Suppressor macrophage treated with lipopolysaccharide for 1 hour (primary cell): ENCODE measurements at places on chromosomes 12 and 14.
A peak's percentile ranks its signal among the peaks of the same experiment; 100 is the strongest.

DNA sequence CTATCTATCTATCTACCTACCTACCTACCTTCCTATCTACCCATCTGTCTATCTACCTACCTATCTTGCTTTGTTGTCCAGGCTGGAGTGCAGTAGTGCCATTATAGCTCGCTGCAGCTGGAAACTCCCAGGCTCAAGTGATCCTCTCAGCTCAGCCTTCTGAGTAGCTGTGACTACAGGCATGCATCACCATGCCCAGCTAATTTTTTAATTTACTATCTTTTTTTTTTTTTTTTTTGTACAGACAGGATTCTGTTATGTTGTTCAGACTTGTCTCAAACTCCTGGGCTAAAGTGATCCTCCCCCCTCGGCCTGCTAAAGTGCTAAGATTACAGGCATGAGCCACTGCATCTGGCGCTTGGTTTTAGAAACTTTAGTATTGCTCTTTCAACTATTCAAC is 762.4 kb downstream of the SLC6A15 start:
- no peak for DNase-seq

- peak; percentile 2 for DNase-seq
Measured at GRCh38 chr12:70486588-70486987, 120.5 kb downstream of the KCNMB4 start.

DNA sequence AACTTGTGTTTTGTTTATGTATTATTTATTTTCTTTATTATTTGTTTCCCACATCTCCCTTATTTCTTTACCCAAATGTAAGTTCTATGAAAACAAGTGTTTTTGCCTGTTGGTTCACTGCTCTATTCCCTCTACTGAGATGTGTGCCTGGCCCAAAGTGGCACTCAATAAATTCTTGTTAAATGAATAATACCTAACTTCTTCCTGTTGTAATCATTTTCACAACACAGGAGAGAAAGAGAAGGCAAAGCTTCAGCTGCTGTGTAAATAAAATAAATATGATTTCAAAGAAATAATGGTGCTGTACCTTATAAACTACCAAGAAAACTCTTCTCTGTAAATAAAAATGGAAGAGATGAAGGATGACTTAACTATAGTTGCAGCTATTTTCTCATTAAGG is 116.2 kb downstream of the TRHDE start:
- no peak for DNase-seq

DNA sequence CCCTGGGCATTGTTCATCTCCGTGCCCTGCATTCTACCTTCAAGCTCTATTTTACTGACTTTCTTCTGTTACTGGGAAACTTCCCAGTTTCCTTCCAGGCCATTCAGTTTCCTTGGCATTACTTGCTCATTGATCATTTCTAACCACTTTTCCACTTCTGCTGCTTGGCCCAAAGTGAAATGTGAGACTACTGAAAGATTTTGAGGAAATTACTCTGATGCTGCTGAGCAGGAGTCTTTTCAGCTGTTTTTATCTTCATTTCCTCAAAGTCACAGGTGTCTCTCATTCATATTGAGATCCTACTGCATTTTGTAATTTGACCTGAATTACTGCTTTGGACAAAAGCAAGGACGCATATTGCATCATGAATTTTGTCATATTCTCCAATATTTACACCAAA is 26.4 kb upstream of the DBX2 start:
- no peak for DNase-seq

GRCh38 chr14:63986789-63987533 is 134.2 kb downstream of the SYNE2 start:
- peak; percentile 5 for DNase-seq

GRCh38 chr14:38989922-38990546 is 113.0 kb downstream of the SEC23A start:
- DNase-seq, result peak; percentile 45

DNA sequence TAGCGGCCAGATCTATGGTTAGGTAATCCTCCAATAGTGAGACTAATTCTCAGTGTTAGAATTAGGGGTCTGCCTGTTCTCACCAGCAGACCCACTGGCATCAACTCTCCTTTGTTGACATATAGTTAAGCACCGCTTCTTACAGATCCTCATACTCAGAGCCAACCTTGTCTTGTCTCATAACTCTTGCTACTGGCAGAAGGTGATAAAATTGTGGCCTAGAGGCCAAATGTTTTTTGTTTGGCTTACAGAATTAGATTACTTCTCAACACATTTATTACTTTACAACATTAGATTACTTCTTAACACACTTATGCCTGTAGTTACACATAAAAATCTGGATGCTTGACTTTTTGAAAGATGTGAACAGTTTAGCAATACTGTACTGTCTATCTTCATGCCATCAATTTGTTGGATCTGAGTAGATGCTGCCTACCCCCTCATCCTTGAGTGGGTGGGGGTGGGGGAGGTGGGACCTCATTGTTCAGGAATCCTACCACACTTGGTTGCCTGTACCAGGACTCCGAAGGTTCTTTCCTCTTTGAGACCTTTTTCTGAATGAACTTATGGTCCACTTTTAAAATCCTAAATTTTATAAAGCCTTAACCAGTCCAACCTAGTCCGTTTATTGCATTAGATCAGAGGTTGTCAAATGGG is 7.0 kb downstream of the MTHFD1 start:
- no peak for DNase-seq

- DNase-seq, result no peak
Measured at GRCh38 chr12:47970843-47971242, 7.4 kb downstream of the TMEM106C start.

- DNase-seq, result no peak
Measured at GRCh38 chr12:128468926-128469325, 202.0 kb downstream of the TMEM132C start.

DNA sequence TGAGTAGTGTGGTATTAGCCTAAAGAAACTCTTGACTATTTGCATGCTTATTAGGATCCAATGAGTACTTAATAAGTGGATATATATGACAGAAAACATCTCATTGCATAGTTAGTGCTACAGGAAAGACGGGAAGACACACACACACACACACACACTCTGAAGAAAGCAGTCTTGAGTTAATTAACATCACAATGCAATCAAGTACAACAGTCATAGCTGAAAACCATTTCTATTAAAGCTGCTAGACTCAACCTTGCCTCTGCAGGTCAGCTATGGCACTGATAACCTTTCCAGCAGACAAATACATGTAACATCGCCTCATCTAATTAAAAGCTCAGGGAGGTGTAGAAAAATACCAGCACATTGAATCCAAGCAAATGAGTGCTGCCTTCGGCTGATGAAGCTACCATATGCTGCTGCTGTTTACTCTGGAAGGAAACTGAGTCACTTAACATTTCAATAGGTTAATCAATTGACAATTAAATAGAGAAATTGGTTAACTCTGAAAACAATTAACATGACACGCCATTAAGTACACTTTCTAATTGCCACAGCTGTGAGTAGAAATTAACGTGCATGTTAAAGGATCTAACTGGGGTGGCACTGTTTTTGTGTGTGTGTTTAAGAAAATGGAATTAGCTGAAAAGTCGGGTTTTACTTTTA is 93.2 kb upstream of the OTX2 start:
- no peak for DNase-seq

- no peak for DNase-seq
Measured at GRCh38 chr12:21379218-21379617, 6.5 kb downstream of the IAPP start.

- no peak for DNase-seq
Measured at GRCh38 chr14:20489093-20489994, 16.0 kb upstream of the RNASE10 start.

- DNase-seq, result peak; percentile 2
Measured at GRCh38 chr12:78863482-78864402, 832 bp upstream of the SYT1 start.

DNA sequence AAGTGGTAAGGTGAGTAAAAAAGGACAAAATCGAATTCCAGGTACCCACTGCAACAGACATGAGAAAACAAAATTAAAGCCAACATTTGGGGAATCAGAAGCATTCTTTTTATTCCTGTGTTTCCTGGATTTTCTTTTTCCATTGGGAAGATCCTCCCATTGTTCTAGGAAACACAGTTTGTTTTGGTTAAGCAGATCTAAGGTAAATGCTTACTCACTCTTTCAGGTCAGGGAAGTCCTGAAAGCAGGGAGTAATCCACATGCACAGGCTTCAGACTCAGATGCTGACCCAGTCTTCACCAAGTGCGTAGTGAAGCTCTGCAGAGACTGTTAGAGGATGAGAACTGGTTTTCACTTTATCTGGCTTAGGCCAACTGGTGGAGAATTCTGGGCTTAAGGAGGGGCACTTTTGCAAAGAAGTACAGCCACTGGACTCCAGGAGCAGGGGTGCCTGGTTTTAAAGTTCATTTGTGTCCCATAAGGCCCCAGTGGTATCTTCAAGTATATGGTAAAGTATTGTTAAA is 57.7 kb downstream of the RPAP3 start:
- no peak for DNase-seq

DNA sequence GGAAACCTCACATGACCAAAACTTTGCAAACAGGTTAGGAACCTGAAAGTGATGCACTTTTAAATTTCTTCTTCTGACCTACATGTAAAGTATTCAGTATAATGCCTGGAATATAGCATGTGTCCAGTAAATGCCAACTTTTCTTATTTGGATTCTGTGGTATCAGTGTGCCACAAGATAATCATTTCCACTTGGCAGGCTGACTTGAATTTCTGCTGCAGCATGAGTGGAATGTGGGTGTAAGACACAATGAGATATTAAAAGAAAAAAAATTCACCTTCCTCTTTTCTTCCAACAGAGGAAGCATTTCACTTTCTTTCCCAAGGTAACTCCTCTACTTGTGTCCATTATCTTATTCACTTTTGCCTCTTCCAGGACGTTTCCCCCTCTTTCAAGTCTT is 141.9 kb upstream of the PRKD1 start:
- no peak for DNase-seq

GRCh38 chr14:74763803-74764531 is 851 bp downstream of the YLPM1 start:
- DNase-seq, result peak; percentile 16

- DNase-seq, result peak; percentile 72
Measured at GRCh38 chr12:117045160-117046010, 53.8 kb downstream of the TESC start.

DNA sequence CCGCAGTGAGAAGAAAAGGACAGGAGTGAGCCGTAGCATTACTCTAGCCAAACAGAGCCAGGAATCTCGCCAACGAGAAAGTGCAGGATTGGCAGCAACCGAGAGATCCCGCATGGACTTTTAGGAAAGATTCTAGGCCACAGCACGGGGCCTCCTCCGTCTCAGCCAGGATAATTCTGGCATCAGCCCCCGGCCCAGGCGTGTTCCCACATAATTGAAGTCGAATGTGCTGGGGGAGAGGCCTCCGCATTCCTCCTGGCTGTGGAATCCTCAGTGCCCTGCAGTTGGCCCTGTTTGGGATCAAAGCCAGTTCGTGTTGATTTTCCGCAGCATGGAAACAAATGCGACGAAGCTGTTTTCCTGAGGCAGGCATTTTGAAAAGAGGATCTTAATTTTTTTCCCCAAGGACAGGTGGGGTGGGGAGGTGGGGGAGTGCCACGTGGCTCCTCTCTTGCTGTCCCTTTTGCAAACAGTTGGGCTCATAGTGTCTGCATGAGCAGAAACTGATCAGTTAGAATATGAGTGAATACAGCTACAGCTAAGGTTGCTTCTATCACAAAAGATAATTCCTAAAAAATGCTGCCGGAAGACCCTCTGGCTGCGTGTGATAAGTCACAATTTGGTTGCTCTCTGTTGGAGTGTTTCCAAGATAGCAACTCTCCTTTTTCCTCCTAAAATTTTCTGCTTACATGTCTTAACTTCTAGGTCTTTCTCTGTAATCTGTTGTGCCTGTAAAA is 37.3 kb upstream of the ATXN2 start:
- DNase-seq, result no peak

- DNase-seq, result no peak
Measured at GRCh38 chr14:82626156-82627066, 1092.8 kb upstream of the SEL1L start.

GRCh38 chr12:56836317-56836716 is 73.2 kb downstream of the HSD17B6 start:
- no peak for DNase-seq

- no peak for DNase-seq
Measured at GRCh38 chr14:102746634-102747438, 30.4 kb upstream of the TRAF3 start.

- DNase-seq, result peak; percentile 79
Measured at GRCh38 chr14:33839193-33840076, 111.4 kb downstream of the EGLN3 start.

GRCh38 chr12:563787-564298 is 99.4 kb downstream of the NINJ2 start:
- DNase-seq, result no peak

- no peak for DNase-seq
Measured at GRCh38 chr12:53454707-53455106, 2.8 kb downstream of the PCBP2 start.

DNA sequence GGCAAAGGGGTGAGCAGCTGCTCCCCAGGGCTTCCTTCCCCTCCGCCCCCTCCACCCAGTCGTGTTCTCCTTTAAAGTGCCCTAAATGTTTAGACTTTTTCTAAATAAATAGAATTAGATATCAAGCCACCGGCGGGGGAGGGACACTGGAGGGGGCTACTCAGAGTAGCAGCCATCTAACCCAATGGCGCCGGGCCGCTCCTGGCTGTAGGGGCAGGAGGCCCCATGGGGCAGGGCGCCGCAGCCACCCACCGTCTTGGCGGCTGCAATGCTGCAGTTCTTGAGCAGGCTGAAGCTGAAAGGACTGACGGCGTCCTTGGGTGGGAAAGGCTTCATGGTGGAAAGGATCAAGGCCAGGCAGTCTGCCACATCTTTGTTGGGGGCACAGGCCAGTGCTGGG is 13.1 kb downstream of the SLC39A5 start:
- DNase-seq, result no peak

- DNase-seq, result no peak
Measured at GRCh38 chr12:109738878-109739665, 25.4 kb downstream of the FAM222A start.

GRCh38 chr12:14723763-14724162 is 27.4 kb upstream of the GUCY2C start:
- DNase-seq, result peak; percentile 73

DNA sequence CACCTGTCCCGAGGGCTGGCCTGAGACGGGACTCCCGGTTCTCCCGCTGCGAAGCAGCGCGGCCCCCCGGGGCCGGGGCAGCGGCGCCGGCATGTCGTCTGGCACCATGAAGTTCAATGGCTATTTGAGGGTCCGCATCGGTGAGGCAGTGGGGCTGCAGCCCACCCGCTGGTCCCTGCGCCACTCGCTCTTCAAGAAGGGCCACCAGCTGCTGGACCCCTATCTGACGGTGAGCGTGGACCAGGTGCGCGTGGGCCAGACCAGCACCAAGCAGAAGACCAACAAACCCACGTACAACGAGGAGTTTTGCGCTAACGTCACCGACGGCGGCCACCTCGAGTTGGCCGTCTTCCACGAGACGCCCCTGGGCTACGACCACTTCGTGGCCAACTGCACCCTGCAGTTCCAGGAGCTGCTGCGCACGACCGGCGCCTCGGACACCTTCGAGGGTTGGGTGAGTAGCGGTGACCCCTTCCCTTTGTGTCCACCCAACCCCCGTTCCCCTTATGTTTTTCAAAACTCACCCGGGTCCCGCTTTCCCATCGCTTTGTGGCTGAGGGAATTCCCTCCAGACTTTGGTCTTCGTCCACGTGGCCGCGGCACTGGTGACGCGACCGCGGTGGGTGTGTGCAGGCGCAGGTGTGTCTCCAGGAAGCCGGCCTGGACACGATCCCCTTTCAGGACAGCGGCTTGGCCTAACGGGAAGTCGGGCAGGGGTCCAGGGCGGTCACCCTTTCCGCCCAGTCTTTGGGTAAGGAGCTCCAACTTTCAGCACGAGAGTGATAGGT is 826 bp downstream of the PRKCH start:
- peak; percentile 23 for DNase-seq
